ENCODE measurements at places on chromosomes 7 and 10.

- DNase-seq = no peak
Measured at GRCh38 chr10:74750848-74751274, 75.5 kb upstream of the KAT6B start.

DNA sequence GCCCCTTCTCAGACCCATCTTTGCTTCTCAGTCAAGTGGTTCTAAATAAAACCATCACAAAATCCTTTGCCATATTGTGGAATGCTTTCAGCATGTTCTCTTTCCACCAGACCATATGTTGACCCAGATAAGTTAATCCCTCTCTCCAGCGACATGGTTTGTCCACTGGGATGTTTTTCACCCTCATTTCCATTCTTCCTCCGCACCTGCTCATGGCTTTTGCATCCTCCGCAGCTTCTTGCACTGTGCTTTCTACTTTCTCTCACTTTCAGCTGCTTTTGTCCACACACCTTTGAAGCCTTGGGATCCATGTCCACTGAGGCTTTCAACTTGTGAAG lies 52.3 kb upstream of the WAC start:
- no peak for DNase-seq

DNA sequence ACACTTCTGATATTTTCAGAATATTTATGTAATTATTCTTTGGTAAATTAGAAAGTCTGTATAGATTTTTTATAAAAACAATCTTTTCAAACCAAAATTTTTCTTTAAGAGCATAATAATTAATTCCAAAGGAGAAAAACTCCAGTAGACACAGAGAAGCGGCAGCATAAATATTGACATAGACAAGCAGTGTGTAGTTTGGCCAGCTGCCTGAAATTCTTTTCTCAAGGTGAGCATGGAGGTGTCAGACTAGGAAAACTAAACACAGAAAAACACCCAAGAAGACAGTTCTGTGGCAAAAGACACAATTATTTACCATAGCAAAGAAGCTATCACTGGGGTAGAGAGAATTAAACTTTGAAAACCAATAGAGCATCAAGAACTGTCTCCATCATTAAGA lies 82.4 kb downstream of the KLF6 start:
- no peak for DNase-seq

GRCh38 chr10:29241925-29242324 lies 46.9 kb upstream of the LYZL1 start:
- DNase-seq = no peak

DNA sequence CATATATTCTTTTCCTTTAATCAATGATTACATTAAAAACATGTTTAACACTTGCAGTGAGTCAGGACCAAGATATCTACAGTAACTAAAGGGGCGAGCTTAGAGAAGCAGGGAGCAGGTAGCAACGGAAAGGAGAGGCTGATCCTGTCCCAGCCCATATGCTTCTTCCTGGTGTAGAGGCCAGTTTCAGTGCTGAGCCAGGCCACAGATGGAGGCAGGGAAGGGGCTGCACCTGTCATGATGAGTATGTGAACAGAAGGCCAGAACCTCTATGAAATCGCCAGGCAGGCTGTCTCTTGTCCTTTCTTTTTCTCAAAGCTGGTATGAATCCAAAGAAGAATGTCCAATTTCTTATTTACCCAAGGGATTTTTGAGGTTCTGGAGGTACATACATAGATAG lies 16.3 kb downstream of the REEP3 start:
- DNase-seq = no peak

GRCh38 chr7:82163586-82163985 lies 280.0 kb downstream of the CACNA2D1 start:
- DNase-seq = no peak

DNA sequence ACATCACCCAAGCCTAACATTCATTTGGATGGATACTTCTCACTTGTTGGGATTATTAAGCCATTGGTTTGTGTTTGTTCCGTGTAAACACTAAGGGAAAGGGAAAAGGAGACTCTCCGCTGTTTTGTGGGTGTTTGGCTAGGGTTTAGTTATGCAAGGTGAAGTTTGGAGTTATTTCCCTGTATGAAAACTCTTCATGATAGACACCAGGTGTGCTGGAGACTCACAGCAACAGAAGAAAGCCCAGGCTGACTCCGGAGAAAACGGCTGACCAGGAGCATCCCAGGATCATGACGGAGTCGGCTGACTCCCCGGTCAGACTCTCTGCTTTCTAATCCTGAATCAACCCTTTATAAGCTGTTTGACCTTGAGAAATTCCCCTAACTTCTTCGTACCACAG lies 94.1 kb upstream of the KLF6 start:
- no peak for DNase-seq

GRCh38 chr7:46129831-46130230 lies 208.8 kb upstream of the IGFBP3 start:
- no peak for DNase-seq
